ENCODE measurements at places on chromosomes 11 and 22.

GRCh38 chr11:74819400-74819799 is 70.8 kb downstream of the RNF169 start:
- no peak for DNase-seq

- no peak for DNase-seq
Measured at GRCh38 chr11:90639461-90639993, 416.7 kb upstream of the CHORDC1 start.

DNA sequence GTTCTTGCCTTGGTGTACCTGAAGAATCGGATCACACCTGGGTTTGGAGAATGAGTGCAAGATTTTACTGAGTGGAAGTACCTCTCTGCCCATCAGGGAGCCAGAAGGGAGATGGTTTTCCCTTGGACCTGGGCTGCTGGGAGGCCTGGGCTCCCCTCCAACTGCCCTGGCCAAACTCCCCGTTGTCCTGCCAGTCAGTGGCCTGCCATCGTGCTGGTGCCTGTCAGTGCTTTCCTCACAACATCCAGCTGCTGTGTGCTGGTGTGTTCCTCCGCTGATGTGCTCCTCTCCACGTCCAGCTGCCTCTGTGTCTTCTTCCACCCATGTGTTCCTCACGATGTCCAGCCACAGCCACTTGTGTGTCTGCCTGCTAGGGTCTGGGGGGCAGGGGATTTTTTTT is 87.9 kb upstream of the CLPB start:
- DNase-seq: no peak

DNA sequence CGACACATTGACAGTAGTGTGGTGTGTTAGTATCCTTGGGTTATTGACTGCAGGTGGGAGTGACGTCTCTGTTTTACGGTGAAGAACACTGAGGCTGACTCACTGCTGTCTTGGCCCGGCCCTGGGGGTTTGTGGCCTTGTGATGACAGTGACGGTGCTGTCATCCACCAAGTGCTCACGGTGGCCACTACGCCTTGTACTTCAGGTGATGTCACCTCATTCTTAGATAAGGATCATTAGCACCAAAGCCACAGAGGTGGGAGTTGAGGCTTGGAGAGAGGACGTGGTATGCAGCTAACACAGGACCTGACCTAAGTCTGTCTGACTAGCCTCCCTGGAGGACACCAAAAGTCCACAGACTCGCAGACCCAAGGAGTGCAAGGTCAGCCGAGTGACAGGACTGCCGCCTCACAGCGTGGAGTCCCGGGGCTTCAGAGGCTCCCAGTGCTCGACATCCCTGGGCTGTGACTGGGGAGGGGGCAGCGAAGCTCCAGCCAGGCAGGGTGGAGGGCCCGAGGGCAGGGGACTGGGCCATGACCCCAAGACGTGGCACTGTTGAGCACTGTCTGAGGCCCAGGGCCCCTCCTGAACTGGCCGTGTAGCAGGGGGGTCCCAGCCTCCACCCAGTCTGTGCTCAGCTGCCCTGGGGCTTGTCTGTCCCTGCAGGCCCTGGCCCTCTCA is 56.5 kb downstream of the NAT10 start:
- DNase-seq: peak; percentile 72

- no peak for DNase-seq
Measured at GRCh38 chr11:114942207-114942606, 263.9 kb downstream of the NXPE2 start.

DNA sequence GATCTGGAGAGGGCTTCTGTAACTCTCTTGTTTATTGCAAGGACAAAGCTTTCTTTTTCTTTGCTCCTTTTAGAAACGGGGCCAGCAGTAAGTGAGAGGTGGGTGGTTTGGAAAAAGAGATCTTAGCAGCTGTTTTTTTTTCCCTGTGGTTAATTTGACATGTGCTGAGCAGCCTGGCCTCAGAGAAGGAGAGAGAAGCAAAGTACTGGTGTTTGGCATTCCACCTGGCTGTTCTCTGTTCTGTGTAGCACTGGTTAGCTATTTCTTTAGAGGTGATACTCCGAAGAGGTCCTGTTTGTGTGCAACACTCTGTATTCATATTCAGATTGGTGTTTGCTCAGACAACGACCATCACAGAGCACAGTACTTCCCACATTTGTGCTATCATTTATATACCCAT is 80.8 kb upstream of the SORL1-AS1 start:
- no peak for DNase-seq

DNA sequence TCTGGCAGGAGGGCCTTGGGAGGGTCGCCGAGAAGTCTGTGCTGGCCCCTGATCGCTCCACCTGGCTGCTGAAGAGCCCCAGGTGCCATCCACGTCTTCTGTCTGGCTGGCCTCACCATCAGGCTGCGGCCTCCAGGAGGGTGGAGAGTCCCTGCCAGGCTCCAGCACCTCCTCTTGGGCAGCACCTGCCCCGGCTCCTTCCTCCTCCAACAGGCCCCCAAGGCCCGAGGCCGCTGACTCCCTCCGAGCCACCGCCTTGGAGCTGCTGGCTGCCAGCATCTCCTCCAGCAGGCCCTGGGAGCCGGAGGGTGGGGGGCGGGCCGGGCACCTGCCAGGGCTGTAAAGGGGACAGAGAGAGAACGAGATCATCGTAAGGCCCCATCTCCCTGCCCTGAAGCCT is 22.3 kb downstream of the TNKS1BP1 start:
- no peak for DNase-seq

GRCh38 chr11:124732230-124732629 is 7.5 kb upstream of the NRGN start:
- DNase-seq: no peak

- DNase-seq: no peak
Measured at GRCh38 chr11:122179961-122180834, 64.2 kb upstream of the BLID start.

GRCh38 chr11:78583889-78584288 is 9.2 kb upstream of the NARS2 start:
- no peak for DNase-seq

GRCh38 chr11:15940462-15941205 is 415.7 kb downstream of the SOX6 start:
- no peak for DNase-seq

- peak; percentile 52 for DNase-seq
Measured at GRCh38 chr22:46739094-46739870, 1.2 kb upstream of the CERK start.

DNA sequence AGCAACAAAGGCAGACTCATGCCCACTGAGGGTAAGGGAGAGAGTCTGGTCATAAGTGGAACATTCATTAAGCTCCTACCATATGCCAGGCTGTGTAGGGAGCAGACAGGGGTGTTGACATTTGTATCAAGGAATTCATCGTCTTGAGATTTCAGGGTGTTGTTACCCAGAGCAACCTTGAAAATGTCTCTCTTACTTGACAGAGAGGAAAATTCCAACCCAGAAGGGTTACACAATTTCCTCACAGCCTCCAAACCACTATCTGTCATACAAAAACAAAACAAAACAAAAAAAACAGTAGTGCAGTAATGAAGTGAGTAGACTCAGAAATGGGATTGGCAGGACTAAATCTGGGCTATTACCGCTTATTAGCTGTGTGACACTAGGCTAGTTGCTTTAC is 113.2 kb downstream of the MIAT start:
- DNase-seq: no peak

DNA sequence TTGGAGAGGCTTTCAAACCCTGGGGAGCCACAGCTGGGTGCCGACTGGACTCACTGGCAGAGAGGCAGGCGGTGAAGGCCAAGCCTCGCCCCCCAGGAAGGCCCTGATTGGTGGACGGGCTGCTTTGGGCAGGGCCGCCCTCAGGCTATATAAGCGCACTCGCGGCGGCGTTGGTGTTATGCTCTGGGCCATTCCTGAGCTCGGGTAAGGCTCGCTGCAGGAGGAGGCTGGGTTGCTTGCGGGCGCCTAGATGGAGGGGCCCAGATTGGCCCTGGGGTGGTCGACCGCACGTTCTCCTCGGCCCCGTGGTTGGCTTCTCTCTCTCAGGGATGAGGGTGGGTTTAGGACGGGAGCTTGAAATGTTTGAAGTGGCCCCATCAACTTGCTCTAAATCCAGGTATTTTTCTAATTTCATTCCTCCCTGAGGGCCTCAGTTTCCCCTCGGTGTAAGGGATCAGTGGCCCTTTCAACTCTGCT is at the start of gene SPDYC:
TSS of gene SPDYC (plus strand) at position 176 of the 477 bp plus-strand sequence. CDS start 1,125 bp downstream, outside the sequence.
- DNase-seq: no peak

Data from activated CD8-positive, alpha-beta T cell treated with anti-CD3 and anti-CD28 coated beads, Interleukin-2, amount 10 ng/mL, durations not matched to agents 7 days and 5 days (primary cell).